ENCODE measurements at places on chromosomes 5 and 9.

DNA sequence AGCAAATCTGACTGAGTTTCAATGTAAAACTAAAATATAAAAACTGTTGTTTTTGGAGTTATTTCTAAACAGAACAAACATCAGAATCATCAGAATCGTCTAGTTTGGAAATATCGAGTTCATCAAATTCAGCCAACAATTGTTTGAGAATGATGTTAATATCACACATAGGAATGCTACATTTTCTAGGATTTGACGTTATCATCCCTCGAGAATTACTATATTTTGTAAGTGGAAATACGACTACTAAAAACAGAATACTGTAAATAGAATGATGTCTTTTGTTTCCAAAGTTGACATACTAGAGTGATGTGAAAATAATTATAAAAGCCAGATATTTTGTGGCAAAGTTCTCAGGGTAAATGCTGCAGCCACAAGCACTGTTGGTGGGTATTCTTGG, 805.9 kb downstream of the TLE1 start:
- no peak for DNase-seq

DNA sequence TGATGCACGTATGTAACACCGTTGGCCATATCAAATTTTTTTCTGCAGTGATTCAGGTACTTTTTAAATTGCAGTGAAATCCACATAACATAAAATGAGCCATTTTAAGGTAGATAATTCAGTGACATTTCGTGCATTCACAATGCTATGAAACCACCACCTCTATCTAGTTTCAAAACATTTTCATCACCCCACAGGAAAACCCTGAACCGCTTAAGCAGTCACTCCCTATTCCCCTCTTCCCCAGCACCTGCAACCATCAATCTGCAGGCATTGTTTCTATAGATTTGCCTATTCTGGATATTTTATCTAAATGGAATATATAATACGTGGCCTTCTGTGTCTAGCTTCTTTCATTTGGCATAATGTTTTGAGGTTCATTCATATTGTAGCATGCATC, 79.2 kb downstream of the BOD1 start:
- no peak for DNase-seq

DNA sequence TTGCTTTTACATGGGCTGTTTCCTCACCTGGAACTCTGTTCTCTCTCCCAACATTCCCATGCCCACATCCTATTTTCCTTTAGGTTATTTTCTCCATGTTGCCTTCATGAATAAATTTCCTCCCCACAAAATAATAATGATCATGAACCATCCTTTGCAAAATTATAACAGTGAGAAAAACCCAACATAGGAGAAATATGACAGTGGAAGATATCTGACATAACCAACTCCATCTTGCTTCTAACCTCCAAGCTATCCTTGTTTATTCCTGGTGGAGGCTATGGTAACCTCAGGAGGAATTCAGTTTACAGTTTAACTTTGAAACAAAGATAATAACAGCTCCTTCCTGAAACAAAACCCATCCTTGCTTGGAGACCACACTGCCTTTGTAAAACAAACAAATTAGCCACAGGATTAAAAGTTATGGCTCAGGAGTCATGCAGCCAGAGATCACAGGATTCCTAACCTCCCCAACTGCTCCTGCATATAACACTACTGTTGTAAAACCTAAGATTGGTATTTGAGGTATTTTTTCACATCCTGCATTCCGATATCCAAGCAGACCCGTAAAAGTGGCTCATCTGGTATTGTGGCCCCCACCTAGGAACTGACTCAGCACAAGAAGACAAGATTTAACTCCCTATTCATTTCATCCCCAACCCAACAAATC, 212.4 kb downstream of the TRIM32 start:
- no peak for DNase-seq

GRCh38 chr5:133639850-133640528, 27.6 kb upstream of the FSTL4 start:
- no peak for DNase-seq

GRCh38 chr9:108167136-108167900, 677.7 kb upstream of the KLF4 start:
- no peak for DNase-seq

DNA sequence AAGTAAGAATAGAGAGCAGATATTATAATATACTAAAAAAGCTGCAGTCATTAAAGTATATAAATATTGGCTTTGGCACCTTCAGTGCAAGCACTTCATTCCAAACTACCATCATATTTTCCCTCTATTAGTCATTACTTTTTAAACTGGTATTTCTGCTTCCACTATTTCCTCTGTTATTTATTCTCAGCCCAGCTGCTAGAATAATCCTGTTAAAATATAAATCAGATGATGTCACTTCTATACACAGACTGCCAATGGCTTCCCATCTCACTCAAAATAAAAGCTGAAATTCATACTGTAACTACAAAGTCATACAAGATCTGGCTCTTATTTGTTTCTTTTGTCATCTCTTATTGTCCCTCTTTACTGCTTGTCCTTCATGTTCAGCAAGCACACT, 432.9 kb downstream of the TLE4 start:
- no peak for DNase-seq

DNA sequence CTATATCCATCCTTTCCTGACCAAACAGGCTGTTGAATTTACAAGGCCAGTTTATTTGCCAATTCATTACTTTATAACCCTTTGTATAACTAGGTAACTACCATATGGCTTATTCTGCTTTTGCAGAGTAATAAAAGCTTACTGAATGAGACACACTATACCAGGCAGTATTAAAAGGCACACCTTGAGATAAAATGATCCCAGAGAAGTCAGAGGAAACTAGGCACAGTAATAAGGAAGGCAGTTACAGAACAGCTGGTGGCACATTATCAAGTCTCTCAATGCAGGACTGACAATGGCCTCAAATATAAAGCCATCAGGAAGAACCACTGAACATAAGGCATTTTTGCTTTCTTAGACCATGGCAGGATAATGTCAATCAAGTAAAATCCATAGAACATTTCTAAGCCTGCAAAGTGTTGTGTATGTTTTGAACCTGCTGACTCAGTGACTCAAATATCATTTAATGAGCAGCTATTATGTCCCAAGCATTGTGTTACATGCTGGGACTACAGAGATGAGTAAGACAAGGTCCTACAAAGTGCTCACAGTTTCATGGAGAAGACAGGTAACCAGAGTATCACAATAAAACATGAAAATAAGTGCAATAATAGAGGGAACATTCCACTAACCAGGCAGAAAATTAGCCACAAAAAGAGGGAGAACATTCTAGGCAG, 52.5 kb downstream of the OXCT1 start:
- DNase-seq: no peak

DNA sequence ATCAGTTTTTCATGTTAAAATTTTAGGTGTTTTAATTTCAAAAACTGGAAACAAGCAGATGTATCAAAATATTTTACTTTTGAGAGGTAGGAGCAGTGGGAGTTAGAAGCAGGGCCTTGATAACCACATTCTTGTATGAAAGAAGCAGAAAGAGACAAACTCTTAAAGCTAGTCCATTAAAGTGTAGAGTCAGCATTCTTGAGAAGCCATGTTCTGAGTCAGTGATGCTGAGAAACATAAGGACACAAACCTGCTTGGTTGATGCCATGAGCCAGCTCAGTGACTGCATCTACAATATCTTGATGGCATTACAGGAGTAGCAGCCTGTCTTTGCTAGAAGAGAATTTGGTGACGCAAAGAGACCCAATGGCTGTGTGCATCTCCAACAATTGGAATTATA, 826.1 kb upstream of the CTNND2 start:
- no peak for DNase-seq

- no peak for DNase-seq
Measured at GRCh38 chr5:57937501-57938173, 455.0 kb upstream of the ACTBL2 start.

- DNase-seq: no peak
Measured at GRCh38 chr9:123033352-123033751, at the start of gene GPR21. Gene GPR21 (plus strand): TSS chr9:123033667. CDS start chr9:123034567, 900 bp downstream.

GRCh38 chr5:167229751-167230150, 1061.7 kb upstream of the WWC1 start:
- DNase-seq: no peak

DNA sequence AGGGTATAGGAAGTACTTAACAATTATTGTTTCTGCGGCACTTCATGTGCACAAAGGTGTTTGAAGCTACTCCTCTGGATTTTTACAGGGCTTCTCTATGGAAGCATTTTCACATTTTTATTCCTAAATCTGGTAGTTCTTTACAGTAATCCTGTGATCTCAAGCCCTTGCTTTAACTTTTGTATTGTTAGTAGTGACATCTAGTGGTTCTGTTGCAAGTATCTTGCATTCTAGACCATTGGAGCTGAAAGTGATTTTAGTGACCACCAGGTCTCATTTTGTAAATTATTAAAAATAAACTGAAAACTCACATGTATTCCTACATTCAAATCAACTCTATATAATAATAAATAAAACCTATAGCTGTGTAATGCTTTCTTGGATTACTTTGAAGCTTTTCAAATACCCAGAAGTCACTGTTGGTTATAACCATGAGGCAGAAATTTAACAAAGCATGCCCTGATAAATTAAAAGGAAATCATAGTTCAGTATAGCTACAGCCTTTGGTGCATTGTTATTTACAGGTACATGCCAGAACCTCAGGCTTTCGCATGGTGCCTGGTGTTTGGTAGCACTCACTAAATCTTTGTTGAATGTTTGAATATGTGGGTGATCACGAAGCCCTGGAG, 18.9 kb downstream of the RPS23 start:
- DNase-seq: no peak

DNA sequence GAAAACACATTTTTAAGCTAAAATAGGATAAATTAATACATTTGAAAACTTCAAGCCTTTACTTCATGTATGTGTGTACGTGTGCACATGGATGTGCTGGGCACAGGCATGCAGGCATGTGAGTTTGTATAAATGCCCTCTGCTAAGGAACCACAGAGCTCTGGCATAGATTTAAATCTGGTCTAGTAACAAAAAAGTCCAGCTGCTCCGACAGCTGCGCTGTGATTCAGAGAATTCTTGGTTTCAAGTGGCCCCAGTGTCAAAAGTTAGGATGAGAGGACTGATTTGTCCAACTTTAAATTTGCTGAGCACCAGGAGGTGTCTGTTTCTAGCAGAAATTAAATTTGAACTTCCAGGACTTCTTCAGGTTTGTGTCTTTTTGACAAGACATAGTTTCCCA, 203.7 kb upstream of the TUT7 start:
- no peak for DNase-seq

- DNase-seq: no peak
Measured at GRCh38 chr9:78605041-78606000, 308.4 kb downstream of the PSAT1 start.

DNA sequence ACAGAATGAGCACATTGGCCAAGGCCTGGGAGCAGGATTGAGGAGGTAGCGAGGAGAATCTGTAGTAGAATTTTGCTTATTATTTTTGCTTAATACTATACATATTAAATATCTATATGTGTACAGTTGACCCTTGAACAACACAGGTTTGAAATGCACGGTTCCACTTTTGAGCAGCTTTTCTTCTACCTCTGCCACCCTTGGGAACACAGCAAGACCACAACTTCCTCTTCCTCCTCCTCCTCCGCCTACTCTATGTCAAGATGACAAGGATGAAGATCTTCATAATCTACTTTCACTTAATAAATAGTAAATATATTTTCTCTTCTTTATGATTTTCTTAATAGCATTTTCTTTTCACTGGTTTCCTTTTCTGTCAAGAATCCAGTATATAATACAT, 541.4 kb downstream of the KCTD16 start:
- DNase-seq: no peak

GRCh38 chr5:10337986-10338385, 15.5 kb upstream of the MARCHF6 start:
- DNase-seq: no peak

- DNase-seq: no peak
Measured at GRCh38 chr9:119662329-119662728, 293.1 kb upstream of the BRINP1 start.

GRCh38 chr5:65151614-65152013, 330.1 kb downstream of the ADAMTS6 start:
- DNase-seq: no peak

GRCh38 chr5:42015681-42016080, 90.6 kb downstream of the FBXO4 start:
- no peak for DNase-seq

GRCh38 chr5:2415678-2416077, 335.8 kb downstream of the IRX2 start:
- DNase-seq: no peak

GRCh38 chr9:125603478-125604021, 103.5 kb downstream of the MAPKAP1 start:
- no peak for DNase-seq

GRCh38 chr5:127101533-127101932, 28.2 kb upstream of the C5orf63 start:
- DNase-seq: no peak

DNA sequence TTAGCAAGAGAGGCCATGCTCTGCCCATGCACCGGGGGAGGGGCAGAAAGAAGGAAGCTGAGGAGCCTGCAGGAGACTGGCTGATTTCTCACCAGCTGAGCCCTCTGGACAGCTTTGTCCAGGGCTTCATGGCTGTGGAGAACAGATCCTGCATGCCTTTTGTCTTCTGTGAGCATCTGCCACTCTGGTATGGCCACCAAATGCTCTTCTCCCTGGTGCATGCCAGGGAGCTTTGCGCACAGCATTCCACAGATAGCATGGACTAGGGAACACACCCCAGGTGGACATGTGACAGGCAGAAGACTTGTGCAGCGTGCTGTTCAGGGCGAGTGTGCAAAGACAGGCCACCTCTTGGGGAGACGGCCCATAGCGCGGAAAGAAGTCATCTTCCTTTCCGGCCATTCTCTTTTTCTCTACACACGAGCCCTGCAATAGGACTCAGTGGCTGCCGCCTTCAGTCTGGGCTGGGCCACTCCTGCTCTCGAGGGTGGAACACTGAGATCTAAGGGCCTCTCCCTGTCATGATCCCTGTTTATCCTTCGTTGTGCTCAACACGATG, 56.7 kb downstream of the GADD45G start:
- DNase-seq: no peak

DNA sequence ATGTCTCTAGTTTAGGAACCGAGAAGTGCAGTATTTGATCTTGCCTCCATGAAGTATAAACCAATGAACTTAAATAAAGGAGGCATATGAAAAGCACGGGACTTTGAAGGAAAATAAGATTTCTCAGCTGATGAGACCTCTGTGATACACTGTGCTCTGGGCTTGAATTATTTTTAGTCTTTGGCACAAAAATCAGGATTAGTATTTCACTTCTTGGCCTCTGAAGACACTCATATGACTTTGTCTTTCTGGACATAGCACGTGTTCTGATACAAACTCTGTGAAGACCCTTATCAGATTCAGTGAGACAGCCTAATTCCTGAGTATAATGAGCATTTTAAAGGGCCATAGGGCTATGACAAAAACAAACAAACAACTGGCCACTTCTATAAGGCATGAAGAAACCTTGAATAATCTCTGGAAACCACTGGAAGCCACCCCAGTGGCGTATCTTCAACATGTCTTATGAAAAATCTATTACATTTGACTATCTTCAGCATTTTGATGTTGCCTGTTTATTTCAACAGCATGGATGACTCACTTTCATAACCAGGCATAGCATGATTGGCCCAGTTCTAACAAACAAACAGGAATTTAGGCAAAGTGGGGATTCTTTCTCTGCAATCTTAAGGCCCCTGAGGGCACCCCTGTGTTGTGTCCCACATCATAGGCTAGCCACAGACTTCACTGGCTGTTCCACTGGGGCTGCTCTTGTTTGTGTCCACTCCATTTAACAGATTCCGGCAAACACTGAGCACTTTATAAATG, 90.3 kb upstream of the ZNF462 start:
- DNase-seq: no peak

All from effector memory CD8-positive, alpha-beta T cell (primary cell).